ENCODE measurements at places on chromosomes 13 and 19. TPM values are rescaled to one million over a fixed set of nuclear protein-coding genes. Genes with fewer than 3 reads are reported as not detected.

Gene OR4F17
- not detected for total RNA-seq

Gene SERP2
- total RNA-seq = not detected

Gene IRGC
- not detected for total RNA-seq

Gene WDR62
- 3.8 TPM for total RNA-seq

Gene ZNF208
- total RNA-seq = 4.6 TPM

Gene CEACAM16
- total RNA-seq = not detected
